ENCODE measurements at places on chromosomes 12 and 14. TPM values are rescaled to one million over a fixed set of nuclear protein-coding genes. Genes with fewer than 3 reads are reported as not detected.

GRCh38 chr14:73757381-73757780 lies 43.2 kb upstream of the PNMA1 start:
- no peak for DNase-seq

- DNase-seq, result no peak
These were observed 940.8 kb downstream of the SLC6A15 start for GRCh38 chr12:83971781-83972180.

- DNase-seq, result no peak
These were observed 70.7 kb downstream of the ACACB start for GRCh38 chr12:109186993-109187653.

The SPIC gene
- total RNA-seq, result not detected

The MYH7 gene
- total RNA-seq, result not detected

DNA sequence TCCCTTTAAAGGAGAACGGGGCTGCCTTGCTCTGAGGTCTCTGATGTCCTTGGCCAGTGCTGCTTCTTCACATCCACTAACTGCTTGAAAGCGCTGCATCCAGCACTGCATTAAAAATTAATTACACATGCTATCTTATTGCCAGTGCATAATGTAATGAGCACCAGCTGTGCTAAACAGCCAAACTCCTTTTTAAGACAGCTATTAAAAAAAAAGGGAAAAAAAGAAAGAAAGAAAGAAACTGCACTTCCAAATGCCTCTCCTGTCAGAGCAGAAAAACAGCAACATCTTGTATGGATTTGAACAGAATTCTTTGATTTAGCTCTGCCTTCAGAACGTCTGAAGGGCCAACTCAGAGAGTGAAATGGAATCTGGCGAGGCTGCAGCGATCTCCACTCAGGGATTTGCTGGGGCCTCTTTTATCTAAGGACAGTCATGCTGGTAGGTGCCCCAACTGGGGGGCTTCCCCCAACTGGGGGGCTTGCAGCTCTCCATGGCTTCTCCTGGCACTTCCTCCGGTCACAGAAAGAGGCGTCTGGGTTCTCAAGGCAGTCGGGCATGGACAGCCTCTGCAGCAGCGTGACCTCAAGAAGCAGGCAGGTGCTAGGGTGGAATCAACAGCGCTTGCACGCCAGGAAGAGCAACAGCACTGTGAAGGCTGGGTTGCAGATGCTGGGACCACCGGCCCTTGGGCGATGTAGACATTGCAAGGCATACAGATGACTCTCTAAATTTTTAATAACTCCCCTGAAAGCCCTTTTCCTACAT lies 46.4 kb downstream of the BCL11B start:
- DNase-seq, result no peak

DNA sequence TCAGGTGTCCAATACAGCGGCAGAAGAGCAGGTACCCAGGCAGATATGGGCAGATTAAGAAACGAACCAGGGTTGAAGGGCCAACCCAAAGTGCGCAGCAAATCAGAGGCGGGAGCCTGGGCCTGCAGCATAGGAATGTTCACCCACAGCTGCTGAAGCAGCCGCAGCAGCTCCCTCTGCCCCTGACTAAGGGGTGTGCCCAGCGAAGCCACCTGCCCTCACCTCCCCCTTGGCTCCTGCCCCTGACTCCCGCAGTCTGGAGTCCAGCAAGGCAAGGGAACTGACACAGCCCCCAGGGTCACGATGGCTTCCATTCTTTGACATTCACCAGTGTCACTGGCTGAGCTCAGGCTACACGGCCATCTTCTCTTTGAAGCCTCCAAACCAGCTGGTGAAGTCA lies 27.3 kb upstream of the ZFP36L1 start:
- no peak for DNase-seq

The TOMM20L gene
- total RNA-seq, result 0.27 TPM

GRCh38 chr14:100750762-100751699 lies 24.3 kb downstream of the DLK1 start:
- no peak for DNase-seq

DNA sequence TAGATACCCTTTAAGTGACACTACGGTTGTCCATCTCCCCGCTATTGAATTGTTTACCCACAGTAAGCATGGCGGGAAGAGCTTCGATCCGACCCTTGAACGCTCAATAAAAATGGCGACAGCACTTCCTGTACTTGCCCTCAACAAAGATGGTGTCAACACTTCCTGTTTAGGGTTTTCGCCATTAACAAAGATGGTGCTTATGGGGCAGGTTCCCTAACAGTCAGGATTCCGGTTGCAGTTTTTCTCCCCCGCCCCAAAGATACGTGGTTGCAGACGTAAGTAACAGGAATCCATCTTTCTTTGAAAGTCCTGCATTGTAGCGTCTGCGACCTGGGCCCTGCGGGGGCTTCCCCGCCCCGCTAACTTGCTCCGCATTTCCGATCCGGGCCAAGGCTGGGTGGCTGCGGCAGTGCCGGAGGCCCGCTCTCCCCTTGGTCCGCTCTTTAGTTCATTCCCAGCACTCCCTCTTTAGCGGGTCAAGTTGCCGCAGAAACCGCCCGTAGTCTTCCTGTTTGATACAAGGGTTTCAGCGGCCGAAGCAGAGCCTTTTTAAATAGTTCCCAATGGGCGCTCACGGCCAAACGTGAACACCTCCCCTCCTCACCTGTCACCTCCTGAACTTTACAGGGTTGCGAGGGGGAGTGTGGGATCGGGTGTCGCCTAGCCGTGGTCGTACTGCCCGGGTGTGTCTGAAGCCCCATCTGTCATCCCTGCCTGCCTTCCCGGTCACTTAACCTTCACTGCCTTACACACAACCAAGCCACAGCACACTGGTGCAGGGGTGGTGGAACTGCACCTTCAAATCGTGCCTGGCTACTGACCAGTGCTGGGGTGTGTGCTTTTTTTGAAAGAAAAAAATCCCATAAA lies at the start of gene CRADD:
TSS of gene CRADD (plus strand) at position 181 of the 870 bp plus-strand sequence.
- peak; percentile 85 for DNase-seq

The MYF6 gene
- total RNA-seq, result not detected

GRCh38 chr12:92876496-92876895 lies 52.6 kb downstream of the EEA1 start:
- DNase-seq, result peak; percentile 8

DNA sequence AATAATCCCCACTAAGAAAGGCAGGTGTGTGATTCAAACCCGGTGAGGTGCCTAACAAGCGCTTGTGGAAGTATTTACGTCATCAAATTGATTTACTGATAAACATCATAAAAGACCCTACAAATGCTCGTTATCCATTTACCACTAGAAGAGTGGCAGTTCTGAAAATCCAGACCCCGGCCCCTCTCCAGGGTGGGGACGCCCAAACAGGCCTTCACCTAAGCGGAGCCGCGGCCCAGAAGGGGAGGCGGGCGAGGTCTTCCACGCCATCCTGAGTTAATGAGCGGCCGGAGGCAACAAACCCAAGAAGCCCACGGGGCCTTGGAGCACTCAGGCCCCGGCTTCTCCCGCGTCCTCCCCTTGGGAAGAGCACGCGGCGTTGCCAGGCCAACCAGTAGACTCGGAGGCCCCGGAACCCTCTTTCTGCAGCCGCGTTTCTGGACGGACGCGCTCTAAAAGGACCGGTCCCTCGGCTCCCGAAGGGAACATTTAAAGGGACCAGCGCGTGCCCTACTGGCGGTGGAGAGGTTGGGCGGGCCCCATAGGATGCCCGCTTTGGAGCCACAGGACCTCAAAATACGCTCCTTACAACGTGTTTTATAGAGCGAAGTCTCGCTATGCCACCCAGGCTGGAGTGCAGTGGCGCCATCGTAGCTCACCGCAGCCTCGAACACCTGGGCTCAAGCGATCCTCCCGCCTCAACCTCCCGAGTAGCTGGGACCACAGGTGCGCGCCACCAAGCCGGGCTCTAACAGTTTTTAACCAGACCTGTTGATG lies 3.5 kb downstream of the PTPN21 start:
- DNase-seq, result no peak

Data from hematopoietic multipotent progenitor cell (in vitro differentiated cells).